ENCODE measurements at places on chromosomes 2 and 18.

DNA sequence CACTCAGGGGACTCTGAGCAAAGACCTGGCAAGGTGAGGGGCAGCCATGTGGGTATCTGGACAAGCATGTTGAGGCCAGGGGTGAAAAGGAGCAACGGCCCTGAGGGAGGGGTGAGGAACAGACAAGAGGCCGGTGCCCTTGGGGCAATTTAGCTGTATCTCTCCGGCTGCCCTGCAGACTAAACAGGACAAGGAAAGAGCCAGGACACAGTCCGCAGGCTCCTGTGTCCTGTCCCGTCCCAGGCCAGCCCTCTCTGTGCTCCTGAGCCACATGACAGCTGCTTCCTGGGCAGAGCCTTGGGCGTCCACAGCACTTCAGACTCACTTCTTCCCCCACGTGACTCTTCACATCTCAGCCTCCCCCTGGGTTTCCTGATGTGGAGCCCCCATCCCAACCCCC is 206.1 kb downstream of the KLHL29 start:
- DNase-seq, result no peak

DNA sequence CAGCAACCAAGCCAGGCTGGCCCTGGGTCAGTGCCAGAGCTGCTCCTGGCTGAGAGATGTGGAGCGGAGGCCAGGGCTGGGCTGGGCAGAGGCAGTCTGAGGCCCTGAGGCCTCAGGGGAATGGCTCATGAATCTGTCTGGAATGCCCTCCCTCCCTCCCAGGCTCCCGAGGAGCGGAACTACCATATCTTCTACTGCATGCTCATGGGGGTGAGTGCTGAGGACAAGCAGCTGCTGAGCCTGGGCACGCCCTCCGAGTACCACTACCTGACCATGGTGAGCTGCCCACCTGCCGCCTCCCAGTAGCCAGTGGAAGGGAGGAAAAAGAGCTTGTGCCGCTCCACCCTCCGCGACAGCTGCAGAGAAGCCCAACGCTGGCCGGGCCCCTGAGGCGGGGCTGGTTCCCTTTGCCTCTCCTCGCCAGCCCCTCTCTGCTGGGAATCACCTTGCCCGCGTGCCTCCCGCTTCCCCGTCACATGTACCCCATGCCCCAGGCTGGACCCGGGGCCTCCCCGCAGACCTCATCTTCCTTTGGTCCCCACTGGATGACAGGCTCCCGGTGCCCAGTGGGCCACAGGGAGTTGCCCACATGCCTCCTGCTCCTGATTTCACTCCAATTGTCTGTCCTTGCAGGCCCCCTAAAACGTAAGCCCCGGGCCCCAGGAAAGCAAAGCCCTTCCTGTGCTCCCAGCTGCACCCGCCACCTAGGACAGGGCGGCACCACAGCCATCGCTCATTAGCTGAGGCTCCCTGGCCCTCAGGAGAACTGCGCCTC is 41.1 kb downstream of the MYO7B start:
- peak; percentile 26 for DNase-seq

DNA sequence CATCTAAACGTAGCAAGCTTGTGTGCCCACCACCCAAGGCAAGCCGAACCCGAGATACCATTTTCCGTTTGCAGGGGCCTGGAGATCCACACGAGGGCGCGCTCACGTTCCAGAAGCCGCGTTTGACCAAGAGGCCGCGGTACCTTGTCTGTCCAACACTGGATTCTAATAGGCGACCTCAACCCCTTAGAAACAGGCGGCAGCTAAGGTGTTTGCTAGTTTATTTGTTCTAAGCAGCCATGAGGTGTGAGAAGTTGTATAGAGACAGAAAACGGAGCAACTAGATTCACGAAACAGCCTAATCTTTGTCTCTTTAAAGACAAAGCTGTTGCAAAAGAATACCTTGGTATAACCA is 4.2 kb downstream of the HOXD11 start:
- DNase-seq, result no peak

DNA sequence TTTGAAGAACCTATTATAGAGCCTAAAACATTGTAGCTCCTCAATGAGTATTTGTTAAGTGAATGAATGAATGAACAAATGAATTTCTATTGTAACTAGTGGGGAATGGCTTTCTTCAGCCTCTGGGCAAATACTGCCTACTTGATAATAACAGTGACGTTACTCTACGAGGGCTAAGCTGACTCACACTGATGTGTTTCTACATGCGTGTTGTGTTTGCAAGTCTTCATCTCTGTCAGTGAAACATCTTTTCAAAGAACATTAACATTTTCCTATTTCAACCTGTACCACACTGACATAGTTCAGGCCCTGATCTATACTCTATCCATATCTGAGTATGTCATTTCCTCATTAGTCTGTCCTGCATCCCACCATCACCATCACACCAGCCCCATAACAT is 319.9 kb upstream of the ACVR2A start:
- no peak for DNase-seq

- no peak for DNase-seq
Observed at GRCh38 chr2:126804347-126804746, 94.3 kb upstream of the TEX51 start.

DNA sequence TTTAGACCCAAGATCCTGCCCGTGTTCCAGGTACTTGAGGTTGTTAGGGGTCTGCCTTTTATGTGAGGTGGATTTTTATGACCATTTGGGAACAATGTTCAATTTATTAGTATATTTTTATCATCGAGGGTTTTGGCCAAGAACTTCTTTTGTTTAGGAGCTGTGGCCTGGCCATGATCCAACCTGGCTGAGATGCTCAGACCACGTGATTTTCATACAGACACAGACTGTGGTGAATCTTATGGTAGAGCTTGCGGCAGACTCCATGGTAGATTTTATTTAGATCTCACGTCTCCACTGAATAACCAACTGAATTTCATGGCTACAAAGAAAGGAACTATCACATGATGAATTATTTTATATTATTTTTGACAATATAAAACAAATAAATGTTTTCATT is 405.5 kb upstream of the VWC2L start:
- DNase-seq, result no peak

GRCh38 chr18:73669297-73669696 is 478.3 kb downstream of the FBXO15 start:
- no peak for DNase-seq
